Sigmoid colon (tissue), 7 donors: ENCODE measurements at places on chromosomes 3 and 15. TPM values are rescaled to one million over a fixed set of nuclear protein-coding genes. Genes with fewer than 3 reads are reported as not detected.

DNA sequence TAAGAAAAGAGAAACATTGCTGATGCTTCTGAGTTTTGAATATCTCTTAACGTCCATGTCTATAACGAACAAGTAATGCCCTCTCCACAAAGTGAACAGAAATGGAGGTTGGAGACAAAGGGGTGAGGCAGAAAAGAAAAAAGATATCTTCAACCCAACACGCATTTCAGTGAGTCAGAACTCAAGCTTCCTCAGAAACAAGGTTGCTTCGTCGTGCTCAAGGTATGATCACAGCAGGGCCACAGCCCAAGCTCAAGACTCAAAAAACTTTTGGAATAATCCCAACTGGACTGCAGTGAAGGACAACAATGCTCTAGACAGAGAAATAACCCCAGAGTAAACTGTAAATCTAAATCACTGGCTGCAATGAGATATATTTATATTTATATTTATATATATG is 18.9 kb downstream of the WNT5A start:
- H3K4me3 ChIP-seq: no peak overlapping the region
- peaks cover 9% of the 10 kb centered on the region for H3K4me1 ChIP-seq
- H3K27ac ChIP-seq: no peak overlapping the region
- no peaks in the 10 kb centered on the region for H3K36me3 ChIP-seq

- no peak overlapping the region for H3K27ac ChIP-seq
- no peaks in the 10 kb centered on the region for H3K27me3 ChIP-seq
- H3K4me3 ChIP-seq: no peak overlapping the region
Observed at GRCh38 chr3:129732200-129732876, 125.9 kb upstream of the PLXND1 start.

DNA sequence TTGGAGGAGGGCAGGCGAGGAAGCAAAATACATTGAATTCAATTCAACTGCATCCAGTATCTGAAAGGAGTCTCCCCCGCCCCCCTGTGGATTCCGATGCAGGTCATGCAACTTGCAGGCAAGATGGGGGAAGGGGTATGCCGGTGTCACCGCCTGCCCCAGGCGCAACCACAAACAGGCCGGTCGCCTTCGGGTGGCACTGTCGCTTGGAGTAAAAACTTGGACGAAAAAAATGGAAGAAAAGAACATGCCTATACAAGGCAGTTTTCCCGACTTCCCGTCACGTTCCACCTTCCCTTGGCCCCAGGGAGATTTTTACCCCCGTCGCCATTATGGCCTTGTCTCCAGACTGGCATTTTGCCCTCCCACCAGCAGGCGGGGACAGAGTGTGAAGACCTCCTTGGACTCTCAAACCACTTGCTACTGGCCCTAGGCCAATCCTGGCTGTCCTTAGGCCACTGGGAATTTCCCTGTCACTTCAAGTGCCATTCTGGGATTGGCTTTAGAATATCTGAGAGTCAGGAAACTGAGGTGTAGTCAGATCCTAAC is 1.6 kb upstream of the NTRK3 start:
- H3K4me3 ChIP-seq: peak overlapping the region; percentile 46
- no peak for DNase-seq
- H3K27ac ChIP-seq: no peak overlapping the region
- H3K4me1 ChIP-seq: peaks cover 32% of the 10 kb centered on the region
- no peaks in the 10 kb centered on the region for H3K36me3 ChIP-seq
- H3K27me3 ChIP-seq: peaks cover 43% of the 10 kb centered on the region

FEZF2 gene
- total RNA-seq: not detected

SNTN gene
- not detected for total RNA-seq

GPR62 gene
- total RNA-seq: 1.1 TPM
